Left lobe of liver (tissue), 2 donors: ENCODE measurements at places on chromosomes 2 and 18. TPM values are rescaled to one million over a fixed set of nuclear protein-coding genes. Genes with fewer than 3 reads are reported as not detected.

- DNase-seq: no peak
These were observed 293.0 kb upstream of the SPHKAP start for GRCh38 chr2:228474466-228474865.

The LIMS1 gene
- total RNA-seq: 18.1 TPM

GRCh38 chr2:44942304-44943030 lies 965 bp downstream of the SIX3 start:
- DNase-seq: no peak

The UGT1A3 gene
- 52.8 TPM for total RNA-seq

- DNase-seq: no peak
These were observed 49.2 kb upstream of the TUBA3D start for GRCh38 chr2:131426727-131427126.

The MOGAT1 gene
- 10.2 TPM for total RNA-seq

DNA sequence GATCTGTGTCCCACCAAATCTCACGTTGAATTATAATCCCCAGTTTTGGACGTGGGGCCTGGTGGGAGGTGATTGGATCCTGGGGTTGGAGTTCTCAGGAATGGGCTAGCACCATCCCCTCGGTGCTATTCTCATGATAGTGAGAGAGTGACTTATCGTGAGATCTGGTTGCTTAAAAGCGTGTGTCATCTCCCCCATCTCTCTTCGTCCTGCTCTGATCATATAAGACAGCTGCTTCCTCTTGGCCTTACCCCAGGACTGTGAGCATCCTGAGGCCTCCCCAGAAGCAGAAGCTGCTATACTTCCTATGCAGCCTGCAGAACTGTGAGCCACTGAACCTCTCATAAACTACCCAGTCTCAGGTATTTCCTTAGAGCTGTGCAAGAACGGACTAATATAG lies 163.7 kb upstream of the NDUFV2 start:
- no peak for DNase-seq

DNA sequence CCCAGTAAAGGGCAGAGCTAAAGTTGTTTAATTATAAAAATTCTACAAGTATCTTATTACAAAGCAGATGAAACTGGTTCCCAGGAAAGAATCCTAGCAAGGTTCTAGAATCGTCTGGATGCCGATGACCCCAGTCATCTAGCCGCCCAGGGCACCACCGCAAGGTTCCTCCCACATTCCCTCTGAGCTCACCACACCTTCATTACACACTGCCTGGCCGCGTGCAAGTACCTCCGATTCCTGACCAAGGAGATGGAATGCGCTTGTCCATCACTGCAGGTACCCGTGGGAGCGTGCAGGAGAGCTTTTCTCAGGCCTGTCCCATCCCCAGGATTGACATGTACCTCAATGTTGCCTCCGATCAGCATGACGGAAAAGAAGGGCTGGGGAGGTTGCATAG lies 158.5 kb downstream of the LAMA1 start:
- DNase-seq: no peak

The PLEK gene
- total RNA-seq: 2.9 TPM

The ZNF396 gene
- total RNA-seq: 1.2 TPM

The NAT8 gene
- 26.3 TPM for total RNA-seq

- DNase-seq: no peak
These were observed 20.1 kb downstream of the GPR35 start for GRCh38 chr2:240645346-240645745.

The GALNT14 gene
- 0.55 TPM for total RNA-seq

- no peak for DNase-seq
These were observed 568.7 kb downstream of the METTL4 start for GRCh38 chr18:2002604-2003003.
